ENCODE measurements at places on chromosomes 13 and 19. TPM values are rescaled to one million over a fixed set of nuclear protein-coding genes. Genes with fewer than 3 reads are reported as not detected.

- ATAC-seq, result no peak
Measured at GRCh38 chr19:2827840-2828489, 8.3 kb downstream of the ZNF554 start.

GRCh38 chr19:48738557-48739403 lies 1.6 kb downstream of the RASIP1 start:
- peak; percentile 95 for ATAC-seq

GRCh38 chr19:2500841-2501261 lies 24.9 kb downstream of the GADD45B start:
- ATAC-seq, result no peak

DNA sequence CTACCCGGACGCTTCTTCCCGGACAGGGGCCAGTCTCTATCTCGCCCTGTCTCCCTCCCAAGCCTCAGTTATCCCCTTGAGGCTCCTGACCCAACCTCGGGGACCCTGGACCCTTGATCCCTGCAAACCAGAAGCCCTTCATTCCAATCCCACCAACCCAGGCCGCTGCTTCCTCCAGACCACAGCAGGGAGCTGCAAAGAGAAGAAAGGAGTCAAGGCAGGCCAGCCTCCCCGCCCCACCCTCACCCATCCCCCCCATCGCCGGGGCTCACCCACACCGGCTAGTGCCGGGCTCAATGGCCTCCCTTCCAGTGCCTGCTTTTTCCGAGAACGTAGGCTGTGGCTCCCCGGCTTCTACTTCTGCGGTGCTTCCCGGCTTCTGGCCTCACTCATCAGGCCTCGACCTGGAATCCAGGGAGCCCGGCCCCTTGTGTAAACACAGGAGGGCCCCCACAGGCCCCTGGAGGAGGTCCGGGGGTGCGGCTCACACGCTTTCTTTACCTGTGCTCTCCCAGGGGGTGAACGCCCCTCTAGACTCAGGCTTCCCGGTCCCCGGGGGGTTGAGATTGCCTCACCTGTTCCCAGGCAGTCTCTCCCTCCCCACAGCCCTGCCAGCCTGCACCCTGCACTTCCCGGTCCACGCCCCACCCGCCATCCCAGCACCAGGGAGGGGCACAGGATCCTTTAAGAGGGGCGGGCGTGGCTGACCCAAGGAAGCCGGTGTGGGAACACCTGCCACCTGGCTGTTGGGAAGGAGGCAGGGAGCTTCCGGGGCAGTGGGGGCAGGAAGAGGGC lies at the start of gene FAM83E:
TSS of gene FAM83E (minus strand) at position 641 of the 795 bp plus-strand sequence. CDS start 1,704 bp downstream, outside the sequence.
- ATAC-seq, result no peak

DNA sequence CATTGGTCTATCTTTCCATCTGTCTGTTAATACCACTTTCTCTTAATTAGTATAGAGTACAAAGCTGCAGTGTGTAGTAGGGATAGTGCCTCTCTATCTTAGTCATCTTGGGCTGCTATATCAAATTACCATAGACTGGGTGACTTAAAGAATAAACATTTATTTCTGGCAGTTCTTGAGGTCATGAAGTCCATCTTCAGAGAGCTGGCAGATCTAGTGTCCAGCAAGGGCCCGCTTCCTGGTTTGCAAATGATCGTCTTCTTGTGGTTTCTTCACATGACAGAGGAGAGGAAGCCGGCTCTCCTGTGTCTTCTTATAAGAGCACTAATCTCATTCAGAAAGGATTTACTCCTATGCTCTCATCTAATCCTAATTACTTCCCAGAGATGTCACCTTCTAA lies 6.1 kb downstream of the ZNF700 start:
- no peak for ATAC-seq

Gene GJB2
- 84.4 TPM for total RNA-seq

Gene PSG2
- total RNA-seq, result not detected

Measured in activated T-helper 17 cell treated with anti-CD3 and anti-CD28 coated beads, Interleukin-2, amount 50 U/mL, for 72 hours (primary cell).